ENCODE measurements at places on chromosomes 1 and 21.
A peak's percentile ranks its signal among the peaks of the same experiment; 100 is the strongest.

GRCh38 chr1:79848316-79848715 lies 841.8 kb upstream of the ADGRL4 start:
- DNase-seq = no peak

DNA sequence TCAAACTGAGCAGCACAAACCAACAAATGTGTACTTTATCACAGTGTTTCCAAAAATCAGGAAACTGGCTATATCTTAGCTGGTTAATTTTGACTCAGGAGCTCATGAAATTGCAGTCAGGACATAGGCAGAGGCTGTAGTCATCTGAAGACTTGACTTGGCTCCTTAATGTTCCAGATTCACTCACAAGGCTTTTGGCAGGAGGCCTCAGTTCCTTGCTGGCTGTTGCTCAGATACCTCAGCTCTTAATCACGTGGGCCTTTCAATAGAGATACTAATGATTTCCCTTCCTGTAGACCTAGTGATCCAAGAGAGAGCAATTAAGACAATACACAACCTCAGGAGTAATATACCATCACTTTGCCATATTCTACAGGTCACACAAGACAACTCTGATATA lies 537.7 kb downstream of the BRINP3 start:
- no peak for DNase-seq

- no peak for DNase-seq
These were observed 60.5 kb downstream of the TAS1R2 start for GRCh38 chr1:18798946-18799345.

GRCh38 chr1:20555025-20555757 lies 2.8 kb downstream of the FAM43B start:
- peak; percentile 70 for DNase-seq

DNA sequence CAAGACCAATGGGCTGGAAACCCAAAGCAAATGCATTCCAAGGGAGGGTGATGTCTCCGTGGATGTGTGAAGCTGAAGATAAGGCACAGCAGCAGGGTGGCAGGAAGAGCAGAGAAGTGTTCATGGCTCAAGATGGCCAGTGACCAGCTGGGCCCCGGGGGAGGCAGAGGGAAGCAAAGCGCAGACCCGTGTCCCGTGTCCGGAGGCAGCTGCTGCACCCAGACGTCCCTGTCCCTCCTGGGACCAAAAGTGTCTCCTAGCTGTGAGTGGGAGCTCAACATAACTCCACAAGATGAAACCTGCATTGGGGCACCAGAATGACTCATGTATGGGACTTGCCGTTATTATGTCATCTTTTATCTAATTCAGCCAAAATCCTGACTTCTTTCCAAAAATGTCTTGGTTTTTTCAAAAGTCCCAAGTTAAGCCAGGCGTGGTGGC lies 118.2 kb downstream of the RIPK4 start:
- peak; percentile 84 for DNase-seq

DNA sequence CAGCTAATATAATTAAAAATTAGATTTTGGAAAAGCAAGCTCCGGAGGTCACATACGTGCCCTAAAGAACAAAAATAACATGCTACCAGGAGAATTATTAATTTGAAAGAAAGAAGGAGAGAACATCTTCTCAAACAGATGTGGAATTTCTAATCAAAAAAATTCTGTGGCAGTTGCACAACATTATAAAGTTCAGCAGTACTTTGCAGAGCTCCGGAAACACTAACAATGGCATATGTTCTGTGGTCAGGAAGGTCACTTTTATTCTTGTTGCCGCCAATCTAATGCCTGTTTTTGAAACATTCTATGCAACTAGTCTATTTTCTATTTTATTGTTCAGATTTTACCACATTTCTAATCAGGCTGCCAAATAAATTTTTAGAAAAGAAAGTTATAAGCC lies 186.8 kb downstream of the SMYD3 start:
- no peak for DNase-seq

- no peak for DNase-seq
These were observed 39.7 kb downstream of the MATN1 start for GRCh38 chr1:30683699-30684098.

GRCh38 chr1:46096269-46097148 lies 35.9 kb downstream of the PIK3R3 start:
- no peak for DNase-seq

GRCh38 chr1:147316968-147317367 lies 74.5 kb downstream of the CHD1L start:
- DNase-seq = no peak

DNA sequence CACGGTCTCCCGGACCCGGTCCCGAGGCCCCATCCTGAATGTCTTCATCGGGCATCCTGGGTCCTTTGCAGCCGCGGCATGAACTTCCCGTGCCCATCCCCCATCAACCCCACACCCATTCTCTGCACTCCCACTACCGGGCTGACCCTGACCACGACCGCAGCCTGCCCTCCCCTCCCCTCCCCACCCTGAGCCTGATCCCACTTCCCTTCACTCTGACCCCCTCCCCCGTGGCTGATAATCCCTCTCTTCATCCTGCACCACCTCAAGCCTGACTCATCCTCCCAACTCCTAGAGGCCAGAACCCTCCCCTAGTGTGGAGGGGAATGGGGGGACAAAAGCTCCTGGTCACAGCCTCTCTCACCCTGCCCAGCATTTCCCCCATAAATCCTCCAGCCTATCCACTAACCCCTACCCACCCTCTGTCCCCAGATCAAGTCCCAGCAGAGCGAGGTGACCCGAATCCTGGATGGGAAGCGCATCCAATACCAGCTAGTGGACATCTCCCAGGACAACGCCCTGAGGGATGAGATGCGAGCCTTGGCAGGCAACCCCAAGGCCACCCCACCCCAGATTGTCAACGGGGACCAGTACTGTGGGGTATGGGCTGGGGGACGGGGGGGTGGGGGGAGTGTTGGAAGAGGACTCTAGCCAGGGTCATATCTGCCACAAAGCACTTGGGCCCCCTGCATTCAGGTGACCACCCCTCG lies 602 bp downstream of the SH3BGRL3 start:
- peak; percentile 80 for DNase-seq

DNA sequence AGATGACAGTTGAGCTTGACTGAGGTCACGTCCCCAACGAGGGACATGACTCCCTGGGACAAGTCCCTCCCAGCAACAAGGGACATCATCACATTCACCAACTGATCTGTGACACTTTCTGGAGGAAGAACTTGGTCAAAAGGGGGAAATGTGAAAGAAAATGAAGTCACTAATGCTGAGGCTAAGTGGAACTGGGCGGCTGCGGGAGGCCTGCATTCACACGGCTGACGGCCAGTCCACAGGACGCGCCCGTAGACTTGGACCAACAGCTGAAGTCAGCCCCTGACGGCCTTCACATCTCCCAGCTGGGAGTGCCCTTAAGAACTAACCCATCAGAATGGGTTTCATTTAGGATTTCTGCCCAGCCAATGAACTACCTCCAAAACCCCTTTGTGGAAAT lies 26.6 kb downstream of the POFUT2 start:
- no peak for DNase-seq

- no peak for DNase-seq
These were observed 76.5 kb upstream of the BTG3 start for GRCh38 chr21:17688912-17689874.

DNA sequence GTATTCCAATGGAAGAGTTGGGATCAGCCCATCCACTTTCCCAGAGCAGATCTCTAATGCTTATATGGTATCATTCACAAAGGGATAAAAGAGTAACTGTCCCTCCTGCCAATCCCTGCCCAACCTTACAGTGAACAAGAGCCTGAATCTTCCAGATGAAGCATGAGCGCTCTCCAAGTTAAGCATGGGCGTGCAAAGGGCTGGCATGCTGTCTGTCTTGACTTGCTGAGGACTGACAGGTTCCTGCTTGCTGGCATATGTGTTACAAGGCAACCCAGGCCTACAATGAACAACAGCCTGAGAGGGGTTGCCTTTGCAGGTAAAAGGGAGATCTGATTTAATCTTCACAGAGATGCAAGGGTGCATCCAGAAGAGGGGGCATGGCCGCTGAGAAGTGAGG lies 155.6 kb upstream of the SOD1 start:
- DNase-seq = no peak

- DNase-seq = no peak
These were observed 25.7 kb upstream of the NBL1 start for GRCh38 chr1:19618428-19618827.

DNA sequence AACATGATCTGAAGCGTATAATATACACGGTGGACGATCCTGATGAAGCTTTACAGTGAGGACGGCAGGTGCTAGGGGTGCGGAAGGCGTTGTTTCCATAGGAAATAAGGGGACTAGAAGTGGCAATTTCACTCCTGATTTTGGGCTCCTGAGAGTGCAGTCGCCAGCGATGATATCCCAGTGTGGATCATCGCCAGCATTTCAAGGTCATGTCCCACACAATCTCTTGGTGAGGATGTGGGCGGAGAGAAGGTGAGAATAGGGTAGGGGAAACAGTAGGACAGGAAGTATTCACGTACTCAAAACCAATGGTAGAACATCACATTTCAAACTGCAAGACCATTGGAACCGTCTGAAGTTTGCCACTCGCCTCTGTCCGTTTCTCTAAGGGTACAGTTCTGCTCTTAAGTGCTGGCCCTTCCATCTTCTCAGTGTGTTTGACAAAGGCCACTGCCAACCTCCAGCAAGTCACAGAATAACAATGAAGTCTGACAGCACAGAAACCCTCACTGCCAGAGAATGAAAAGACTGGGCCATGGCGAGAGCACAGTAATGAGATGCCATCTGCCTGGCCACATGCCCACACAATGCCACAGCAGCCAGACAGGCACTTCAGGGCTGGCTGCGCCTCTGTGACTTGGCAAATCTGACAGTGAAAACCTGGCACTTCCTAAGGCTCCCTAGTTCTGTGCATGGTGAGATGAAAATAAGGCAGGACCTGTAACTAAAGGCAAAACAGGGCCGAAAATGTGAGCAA lies 27.9 kb downstream of the PCSK9 start:
- no peak for DNase-seq

- DNase-seq = no peak
These were observed 859.0 kb upstream of the B3GALT2 start for GRCh38 chr1:194045416-194045815.

DNA sequence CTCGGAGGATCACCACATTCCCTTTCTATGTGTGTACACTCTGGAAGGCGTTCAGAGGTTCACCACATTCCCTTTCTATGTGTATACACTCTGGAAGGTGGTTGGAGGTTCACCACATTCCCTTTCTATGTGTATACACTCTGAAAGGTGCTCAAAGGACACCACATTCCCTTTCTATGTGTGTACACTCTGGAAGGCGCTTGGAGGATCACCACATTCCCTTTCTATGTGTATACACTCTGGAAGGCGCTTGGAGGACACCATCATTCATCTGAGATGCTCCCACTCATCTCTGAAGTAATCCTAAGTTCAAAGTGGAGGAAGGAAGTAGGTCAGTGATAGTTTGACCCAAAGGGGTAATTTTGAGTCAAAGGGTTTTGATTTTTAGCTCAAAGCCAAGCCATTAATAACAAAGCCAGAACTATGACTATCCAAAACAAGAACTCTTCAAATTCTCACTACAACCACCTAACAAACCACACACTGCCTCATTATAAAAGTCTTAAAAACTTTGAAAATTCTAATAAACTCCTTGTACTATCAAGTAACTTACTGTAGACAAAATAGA lies 32.9 kb downstream of the NRIP1 start:
- peak; percentile 57 for DNase-seq

- DNase-seq = peak; percentile 70
These were observed 198.3 kb downstream of the DUSP10 start for GRCh38 chr1:221543529-221544120.

DNA sequence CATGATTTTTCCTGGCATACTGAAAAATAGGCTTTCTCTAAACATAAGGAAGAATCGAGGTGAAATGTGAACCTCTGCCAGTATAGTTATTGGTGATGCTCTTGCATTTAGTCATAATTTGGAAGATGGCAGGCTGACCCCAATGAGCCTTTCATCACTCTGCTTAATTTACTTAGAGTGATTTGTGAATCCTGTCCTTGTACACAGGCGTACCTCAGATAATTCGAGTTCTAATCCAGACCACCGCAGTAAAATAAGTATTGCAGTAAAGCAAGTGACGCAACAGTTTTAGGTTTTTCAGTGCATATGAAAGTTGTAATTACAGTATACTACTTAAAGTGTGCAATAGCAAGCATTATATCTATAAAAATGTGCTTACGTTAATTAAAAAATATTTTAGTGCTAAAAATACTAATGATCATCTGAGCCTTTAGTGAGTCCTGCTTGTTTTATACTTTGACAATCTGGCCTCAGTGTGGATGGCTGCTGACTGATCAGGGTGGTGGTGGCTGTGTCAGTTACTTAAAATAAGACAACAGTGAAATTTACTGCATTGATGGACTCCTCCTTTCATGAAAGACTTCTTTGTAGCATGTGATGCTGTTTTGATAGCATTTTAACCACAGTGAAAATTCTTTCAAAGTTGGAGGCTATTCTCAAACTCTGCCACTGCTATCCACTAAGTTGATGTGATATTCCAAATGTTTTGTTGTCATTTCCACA lies 1.7 kb downstream of the PKNOX1 start:
- peak; percentile 44 for DNase-seq

- DNase-seq = no peak
These were observed 3.6 kb upstream of the HHAT start for GRCh38 chr1:210325026-210325670.

- DNase-seq = peak; percentile 81
These were observed 93.3 kb upstream of the CD1D start for GRCh38 chr1:158087320-158087927.

GRCh38 chr1:206495493-206496046 lies 11.8 kb upstream of the RASSF5 start:
- DNase-seq = no peak

DNA sequence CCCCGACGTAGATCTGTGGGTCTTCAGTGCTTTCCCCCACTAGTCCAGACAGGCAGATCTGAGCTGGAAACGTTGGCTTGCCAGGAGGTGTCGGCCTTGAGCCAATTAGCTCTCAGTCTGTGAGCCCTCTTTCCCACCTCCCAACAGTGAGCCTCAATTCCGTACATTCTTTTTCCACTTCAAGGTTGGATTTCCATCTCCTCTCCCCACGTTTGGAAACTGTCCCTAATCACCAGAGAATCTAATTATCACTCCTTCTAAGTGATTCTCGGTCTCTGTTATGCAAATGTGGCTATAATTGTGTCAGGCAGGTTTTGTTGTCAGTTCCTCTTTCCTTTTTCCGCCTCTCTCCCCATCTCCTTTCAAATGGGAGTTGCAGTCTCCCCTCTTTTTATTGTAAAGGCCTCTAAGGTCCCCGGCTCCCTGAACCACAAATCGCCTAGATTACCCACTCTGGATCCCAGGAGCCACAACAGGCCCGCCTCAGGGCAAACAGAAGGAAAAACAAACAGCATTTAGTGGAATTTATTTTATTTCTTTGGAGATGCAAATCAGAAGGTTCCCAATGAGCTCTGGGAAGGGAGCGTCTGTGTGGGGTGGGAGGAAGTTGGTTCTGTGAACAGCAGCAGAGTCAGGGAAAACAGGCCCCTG lies 29.4 kb upstream of the LRRN2 start:
- no peak for DNase-seq

Measured in GM23248 (cell line).